ENCODE measurements at places on chromosomes 1 and 21.

- no peak for DNase-seq
Observed at GRCh38 chr1:212918824-212919223, 31.5 kb upstream of the VASH2 start.

GRCh38 chr1:201049248-201049831, 25.8 kb upstream of the KIF21B start:
- no peak for DNase-seq

DNA sequence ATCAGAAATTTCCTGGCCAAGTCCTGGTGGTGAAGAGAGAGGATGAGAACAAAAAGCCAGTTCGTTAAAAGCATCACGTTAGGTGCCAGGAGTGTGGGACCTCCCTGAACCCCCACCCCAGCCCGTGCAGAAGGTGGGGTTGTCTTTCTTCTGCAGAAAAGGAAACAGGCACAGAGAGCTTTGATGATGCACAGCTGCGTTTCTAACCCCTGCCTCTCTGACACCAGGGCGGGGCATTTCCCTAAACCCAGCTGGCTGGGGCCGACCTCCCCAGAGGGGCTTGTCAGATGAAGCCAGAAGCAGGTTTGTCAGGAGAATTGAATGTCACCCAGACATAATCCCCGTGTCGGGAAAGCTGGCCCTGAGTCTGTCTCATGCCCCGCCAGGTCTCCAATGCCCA, 189.3 kb upstream of the EDN2 start:
- DNase-seq = no peak

GRCh38 chr1:1398677-1399186, 403 bp downstream of the CCNL2 start:
- peak; percentile 46 for DNase-seq

DNA sequence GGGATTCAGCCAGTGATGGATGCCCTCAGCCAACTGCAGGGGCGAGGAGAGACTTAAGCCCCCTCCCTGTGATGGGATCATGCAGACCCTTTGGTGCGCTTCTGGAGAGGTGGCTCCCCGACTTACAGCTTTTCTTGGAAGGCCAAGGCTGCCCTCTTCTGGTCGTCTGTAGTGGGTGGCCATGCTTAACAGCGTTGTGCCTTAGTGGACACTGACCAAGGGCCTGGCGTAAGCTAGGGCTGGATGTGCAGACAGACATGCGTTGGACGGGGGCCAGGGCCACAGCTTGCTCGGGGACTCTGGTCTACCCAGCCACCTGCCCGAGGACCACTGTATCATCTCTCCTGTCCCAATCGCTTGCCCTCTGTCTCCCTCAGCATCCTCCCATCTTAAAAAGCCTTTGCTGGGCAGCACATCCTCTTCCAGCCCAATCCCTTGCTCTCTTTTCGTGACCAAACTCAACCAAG, 5.5 kb downstream of the AZIN2 start:
- DNase-seq = peak; percentile 88

GRCh38 chr1:204350857-204351573, 8.7 kb downstream of the PLEKHA6 start:
- peak; percentile 32 for DNase-seq

DNA sequence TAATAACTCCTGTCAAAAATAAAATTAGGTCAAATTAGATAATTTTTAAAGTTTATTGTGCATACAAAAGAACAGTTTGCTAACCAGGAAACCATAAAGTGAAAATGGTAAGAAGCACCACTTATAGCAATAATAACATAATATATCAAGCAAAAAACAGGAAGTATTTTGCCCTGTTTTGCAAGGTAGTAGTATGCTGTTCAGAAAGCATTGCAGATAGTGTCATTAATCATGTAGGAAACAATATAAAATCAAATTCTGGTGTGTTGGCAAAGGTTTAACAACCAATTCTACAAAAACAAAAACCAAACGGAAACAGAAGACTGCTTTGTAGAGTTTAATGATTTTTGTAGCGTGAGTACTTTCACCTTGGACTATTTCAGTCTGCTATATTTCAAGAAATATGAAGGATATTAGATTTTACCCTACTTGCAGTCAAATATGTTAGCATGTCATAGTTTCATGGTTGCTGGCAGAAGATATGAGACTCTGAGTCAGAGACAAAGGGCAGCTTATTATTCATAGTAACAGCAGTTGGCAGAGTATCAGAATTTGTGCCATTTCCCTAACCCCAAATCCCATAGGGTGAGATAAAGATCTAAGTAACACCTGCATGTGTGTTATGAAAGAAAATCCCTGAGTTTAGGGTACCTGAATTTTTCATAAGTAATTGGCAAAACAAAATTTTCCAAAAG, 729.0 kb upstream of the BRINP3 start:
- DNase-seq = peak; percentile 45

Measured in adipocyte (in vitro differentiated cells).